ENCODE measurements at places on chromosomes 2 and 18.

- no peak for DNase-seq
Observed at GRCh38 chr2:77567723-77568122, 45.5 kb upstream of the LRRTM4 start.

- DNase-seq, result no peak
Observed at GRCh38 chr2:201969938-201970785, 63.5 kb upstream of the FZD7 start.

DNA sequence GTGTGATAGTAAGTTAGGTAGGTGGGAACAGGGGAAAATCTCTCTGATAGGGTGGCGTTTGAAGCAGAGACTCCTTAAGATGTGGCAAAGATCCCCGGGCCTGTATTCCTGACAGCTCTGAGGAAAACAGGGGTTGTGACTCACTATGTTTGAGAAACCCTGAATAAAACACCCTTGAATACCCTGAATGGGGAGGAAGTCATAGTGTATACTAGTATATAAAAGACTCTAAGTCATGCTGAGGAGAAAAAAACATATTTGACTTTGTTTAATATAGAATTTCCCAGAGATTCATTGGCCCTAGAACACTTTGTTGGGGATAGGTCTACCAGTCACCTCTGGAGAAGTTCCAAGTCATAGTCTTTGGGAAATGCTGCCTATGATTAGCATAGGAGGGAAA, 590.9 kb downstream of the IRS1 start:
- DNase-seq, result no peak

GRCh38 chr2:1715184-1716013, 28.9 kb downstream of the PXDN start:
- DNase-seq, result no peak

DNA sequence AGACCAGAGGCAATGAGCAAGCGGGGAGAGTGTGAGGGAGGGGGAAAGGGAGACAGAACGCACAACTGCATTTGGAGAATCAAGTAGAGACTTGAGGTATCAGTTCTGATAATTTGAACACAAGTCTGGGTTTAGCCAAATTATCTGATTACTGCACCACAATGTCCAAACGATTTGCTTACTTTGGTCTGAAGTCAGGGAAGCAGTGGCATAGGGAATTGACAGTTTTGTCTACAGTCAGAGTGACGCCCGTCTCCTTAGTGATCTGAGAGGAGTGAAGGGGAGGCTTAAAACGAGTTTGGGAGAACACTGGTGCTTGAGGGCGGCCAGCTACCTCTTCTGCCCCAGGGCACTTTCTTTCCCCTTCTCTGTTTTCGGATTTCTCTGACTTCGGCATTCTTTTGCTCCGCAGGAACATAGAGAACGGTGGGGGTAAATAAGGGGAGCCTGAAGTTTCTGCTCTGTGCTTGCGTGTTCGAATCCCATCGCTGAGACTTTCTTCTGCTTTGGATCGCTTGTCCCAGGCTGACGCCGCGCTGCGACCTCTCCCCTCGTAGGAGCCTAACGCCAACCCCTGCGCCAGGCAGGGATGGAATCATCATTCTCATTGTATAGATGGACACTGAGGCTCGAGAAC, 2.9 kb upstream of the DLX2 start:
- DNase-seq, result no peak

DNA sequence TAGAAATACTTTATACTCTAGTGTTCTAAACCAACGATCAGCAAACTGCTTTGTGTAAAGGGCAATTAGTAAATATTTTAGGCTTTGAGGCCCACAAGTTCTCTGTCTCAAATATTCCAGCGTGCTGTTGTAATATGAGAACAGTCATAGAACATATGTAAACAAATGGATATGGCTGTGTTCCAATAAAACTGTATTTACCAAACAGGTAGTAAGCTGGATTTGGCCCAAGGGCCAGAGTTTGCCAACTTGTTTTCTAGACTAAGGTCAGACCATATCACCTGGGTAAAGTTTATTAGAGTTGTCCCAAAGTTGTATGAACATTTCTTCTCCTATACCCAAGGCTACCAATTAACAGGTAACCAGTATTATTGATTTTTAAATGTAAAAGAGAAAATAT, 303.2 kb upstream of the MC4R start:
- DNase-seq, result no peak

DNA sequence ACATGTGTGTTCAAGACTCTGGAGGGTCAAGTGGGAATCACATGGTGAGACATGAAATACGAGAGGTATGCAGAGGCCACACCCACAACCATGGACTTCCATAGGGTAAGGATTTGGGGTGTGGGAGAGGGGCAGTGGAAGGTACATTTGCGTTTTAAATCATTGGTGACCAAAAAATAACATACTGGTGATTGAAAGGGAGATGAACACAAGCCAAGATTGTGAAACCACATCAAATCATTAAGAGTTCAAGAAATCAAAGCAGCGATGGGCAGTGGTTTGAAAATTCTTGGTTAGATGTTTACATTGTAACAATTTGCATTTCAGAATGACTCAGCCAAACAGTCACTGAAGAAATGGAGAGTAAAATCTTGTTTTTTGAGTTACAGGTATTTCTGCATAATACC, 1.9 kb upstream of the CABYR start:
- no peak for DNase-seq

Data from stimulated activated CD8-positive, alpha-beta memory T cell treated with anti-CD3 and anti-CD28 coated beads, Interleukin-7, amount 100 ng/mL, for 24 hours (primary cell).